ENCODE measurements at places on chromosomes 6 and 20. TPM values are rescaled to one million over a fixed set of nuclear protein-coding genes. Genes with fewer than 3 reads are reported as not detected.

DNA sequence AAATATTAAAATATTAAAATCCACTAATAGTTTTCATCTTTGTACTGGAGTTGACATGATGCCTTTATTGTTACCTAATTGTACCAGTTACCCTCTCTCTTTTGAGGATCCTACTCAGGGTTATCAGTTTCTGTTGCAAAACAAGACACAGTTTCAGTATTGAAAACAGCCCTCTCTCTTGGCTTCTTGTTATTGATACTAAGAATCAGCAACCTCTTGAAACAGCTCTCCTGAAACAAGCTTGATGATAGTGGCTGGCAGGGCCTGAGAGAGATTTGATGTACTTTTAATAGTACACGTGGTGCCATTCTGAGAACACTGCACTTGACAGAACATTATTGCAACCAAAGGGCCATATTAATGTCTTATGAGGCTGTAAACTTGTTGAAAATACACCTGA, 64.9 kb upstream of the MEI4 start:
- no peaks in the 10 kb centered on the region for H3K27me3 ChIP-seq
- no peaks in the 10 kb centered on the region for H3K36me3 ChIP-seq
- no peak overlapping the region for H3K27ac ChIP-seq

- H3K4me3 ChIP-seq = no peak overlapping the region
- H3K36me3 ChIP-seq = no peaks in the 10 kb centered on the region
- H3K4me1 ChIP-seq = no peaks in the 10 kb centered on the region
- H3K27me3 ChIP-seq = no peaks in the 10 kb centered on the region
Observed at GRCh38 chr6:149209871-149210775, 107.4 kb upstream of the TAB2 start.

- H3K4me1 ChIP-seq = no peaks in the 10 kb centered on the region
- no peaks in the 10 kb centered on the region for H3K27me3 ChIP-seq
- no peak overlapping the region for H3K27ac ChIP-seq
- no peaks in the 10 kb centered on the region for H3K36me3 ChIP-seq
Observed at GRCh38 chr6:106832766-106833510, 141.6 kb downstream of the CD24 start.

- no peaks in the 10 kb centered on the region for H3K27me3 ChIP-seq
- H3K4me3 ChIP-seq = no peak overlapping the region
- DNase-seq = no peak
- H3K36me3 ChIP-seq = no peaks in the 10 kb centered on the region
- no peak overlapping the region for H3K27ac ChIP-seq
Observed at GRCh38 chr6:327538-328116, 35.3 kb downstream of the DUSP22 start.

SCAF8 gene
- total RNA-seq = 51.5 TPM

SRSF12 gene
- total RNA-seq = 14.5 TPM

MMP24 gene
- total RNA-seq = 0.20 TPM
